Nucleus accumbens (tissue), 56 donors: ENCODE measurements at places on chromosomes 2 and 18.
A peak's percentile ranks its signal among the peaks of the same experiment; 100 is the strongest.

DNA sequence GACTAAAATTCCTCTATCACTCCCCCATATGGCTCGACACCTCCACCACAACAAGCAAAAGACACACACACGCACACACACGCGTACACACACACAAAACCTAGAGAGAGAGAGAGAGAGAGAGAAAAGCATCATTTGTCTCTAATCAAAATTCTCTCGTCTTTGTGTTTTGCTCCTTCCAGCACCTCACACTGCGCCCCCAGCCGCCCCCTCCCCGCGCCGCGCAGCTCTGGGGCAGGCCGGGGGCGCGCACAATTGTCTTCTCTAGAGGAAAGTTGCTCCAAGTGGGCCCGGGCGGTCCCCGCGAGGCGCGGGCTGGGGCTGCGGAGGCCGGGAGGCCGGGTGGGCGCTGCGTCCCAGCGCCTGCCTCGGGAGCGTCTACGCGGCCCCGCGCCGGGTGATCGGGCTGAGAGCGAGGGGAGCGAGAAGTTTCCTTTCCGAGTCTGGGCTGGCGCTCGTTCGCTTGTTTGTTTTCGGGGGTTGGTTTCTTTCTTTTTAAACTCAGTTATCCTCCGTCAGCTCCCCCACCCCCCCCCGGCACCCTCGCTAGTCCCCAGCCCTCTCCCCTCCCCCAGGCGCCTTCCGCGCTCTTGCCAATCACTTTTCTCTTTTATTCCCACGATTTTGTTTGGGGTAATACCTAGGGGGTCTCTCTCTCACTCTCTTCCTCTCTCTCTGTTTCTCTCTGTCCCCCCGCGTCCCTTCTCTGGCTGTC is 4.1 kb downstream of the ZEB2 start:
- peak; percentile 61 for DNase-seq

- no peak for DNase-seq
Measured at GRCh38 chr2:45980161-45980865, 316.9 kb upstream of the EPAS1 start.

DNA sequence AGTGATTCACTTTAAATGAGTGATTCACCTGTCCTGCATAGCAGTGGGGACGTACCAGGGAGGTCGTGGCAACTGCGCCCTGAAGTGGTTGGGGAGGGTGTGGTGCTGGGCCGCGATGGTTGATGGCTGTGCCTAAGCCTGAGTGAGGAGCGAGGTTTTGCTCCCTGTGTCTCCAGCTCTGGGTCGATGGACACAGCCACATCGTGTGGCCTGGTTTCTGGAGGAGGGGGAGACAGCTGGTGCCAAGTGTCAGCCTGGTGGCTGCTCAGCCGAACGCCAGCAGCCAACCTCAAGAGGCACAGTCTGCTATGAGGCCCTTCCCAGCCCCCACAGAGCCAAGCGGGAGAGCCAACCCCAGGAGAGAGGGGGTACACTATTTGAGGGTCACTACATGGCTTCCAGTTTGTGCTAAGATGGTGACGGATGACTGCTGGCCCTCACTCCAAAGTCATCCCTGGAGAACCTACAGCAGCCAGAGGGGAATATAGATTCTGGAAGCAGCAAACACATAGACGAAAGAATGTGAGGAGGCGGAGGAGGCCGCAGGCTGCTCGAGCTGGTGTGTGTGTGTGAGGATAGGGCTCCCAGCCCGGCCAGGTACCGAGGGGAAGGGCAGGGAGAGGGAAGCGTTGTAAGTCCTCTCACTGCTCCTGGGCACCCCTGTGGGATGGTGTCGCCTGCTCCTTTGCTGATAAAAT is 58.6 kb upstream of the OTOF start:
- no peak for DNase-seq

GRCh38 chr2:109180786-109181185 is 51.8 kb downstream of the SH3RF3 start:
- DNase-seq = no peak

DNA sequence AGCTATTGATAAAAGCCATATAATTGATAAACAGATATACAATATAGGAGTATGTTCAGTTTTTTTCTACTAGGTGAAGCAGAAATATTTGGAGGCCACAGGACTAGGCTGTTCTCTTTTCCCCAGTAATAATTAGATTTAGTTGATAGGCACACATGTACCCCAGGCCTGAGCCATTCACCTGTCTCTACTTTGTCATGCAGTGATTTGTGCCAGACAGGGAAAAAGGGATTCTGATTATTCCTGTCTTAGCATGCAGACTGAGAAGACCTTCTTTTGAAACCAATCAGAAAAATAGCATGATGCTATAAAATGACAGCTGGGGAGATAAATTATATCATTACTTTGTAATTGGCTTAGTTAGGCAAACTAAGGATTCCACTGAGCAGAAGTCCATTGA is 94.3 kb downstream of the DOCK10 start:
- DNase-seq = no peak

- no peak for DNase-seq
Measured at GRCh38 chr2:10546975-10547391, 98.9 kb upstream of the ODC1 start.

- no peak for DNase-seq
Measured at GRCh38 chr2:223994562-223995162, 37.4 kb downstream of the MRPL44 start.

GRCh38 chr2:205720451-205720902 is 38.2 kb downstream of the NRP2 start:
- no peak for DNase-seq

DNA sequence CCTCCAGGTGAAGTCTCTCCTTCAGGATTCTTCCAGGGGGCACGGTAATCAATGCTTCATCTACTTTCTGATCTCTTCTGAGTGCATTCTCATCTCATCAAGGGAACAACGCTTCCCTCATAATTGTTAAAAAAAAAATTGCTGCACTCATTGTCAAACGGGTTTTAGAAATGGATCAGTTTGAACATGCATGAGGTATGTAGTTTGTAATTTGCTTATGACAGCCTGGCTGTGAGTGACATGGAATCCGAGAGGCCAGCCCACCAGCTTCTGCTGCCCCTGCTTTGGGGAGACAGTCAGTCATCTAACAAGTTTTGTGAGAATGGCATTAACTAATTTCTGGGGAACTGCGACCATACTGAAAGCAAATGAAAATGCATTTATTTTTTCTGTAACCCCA is 791.9 kb upstream of the SOX11 start:
- no peak for DNase-seq

DNA sequence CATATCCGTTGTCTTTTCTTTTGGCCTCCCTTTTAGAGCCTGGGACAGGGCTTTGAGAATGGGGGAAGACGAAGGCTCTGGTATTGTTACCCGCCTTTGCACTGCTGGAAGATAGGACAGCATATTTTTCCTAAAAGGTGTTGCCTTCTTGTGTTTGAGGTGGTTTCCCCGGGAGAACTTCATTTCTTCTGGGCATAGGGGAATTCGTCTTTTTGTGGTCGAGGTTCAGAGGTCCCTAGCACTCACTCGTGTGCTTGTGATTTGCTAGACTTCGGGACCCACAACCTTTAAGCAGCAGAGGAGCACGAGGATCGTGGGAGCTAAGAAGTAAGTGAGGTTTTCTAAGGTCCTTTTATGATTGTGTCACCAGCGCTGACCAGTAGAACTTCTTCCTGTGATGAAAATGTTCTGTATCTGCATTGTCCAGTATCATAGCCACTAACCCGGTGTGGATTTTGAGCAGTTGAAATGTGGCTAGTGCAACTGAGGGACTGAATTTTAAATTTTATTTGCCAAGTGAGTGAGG is 611 bp downstream of the ZNF512 start:
- no peak for DNase-seq

DNA sequence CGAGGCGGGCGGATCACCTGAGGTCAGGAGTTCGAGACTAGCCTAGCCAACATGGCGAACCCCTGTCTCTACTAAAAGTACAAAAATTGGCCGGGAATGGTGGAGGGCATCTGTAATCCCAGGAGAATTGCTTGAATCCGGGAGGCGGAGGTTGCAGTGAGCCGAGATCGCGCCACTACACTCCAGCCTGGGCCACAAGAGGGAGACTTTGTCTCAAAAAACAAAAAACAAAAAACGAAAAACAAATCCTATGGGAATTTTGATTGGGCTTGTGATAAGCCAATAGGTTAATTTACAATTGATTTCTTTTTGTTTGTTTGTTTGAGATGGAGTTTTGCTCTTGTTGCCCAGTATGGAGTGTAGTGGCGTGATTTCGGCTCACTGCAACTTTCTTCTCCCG is 24.2 kb upstream of the TOGARAM2 start:
- no peak for DNase-seq

DNA sequence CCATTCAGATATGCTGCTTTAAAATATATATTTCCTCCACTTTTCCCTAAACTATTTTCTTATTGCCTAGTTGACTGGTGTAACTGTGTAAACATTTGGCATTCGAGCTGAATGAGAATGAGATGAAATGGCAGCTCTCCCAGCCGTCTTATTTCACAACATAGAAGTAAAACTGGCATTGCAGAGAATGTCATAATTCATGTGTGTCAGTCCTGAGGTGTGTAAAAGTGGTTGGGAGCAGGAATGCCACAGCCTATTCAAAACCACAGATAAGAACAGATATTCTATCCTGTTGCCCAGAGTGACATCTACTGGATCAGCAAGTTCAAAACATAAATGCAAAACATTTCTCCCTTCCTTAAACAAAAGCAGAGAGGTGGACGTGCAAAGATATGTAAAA is 565.5 kb upstream of the CHAC2 start:
- no peak for DNase-seq

DNA sequence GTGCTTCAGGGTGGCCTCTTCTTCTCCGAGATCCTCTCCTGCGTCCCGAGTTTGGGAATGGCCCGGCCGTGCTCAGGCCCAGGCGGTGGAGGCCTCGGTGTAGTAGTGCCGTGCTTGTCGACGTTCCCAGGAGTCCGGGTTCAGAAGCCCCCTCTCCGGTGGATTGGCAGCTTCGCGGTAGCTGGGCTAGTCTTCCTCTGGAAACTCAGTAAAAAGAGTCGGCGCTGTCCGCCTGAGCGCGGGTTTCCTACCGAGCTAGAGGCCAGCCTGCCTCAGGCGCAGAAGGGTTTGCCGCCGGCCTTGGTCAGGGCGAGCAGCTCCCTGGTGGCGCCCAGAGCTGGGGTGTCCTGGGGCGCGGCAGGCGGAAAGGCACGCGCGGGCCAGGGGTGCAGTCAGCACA is 3.2 kb downstream of the RALBP1 start:
- no peak for DNase-seq

- no peak for DNase-seq
Measured at GRCh38 chr2:214651451-214651850, 158.0 kb downstream of the BARD1 start.

GRCh38 chr18:6281874-6282273 is 132.8 kb downstream of the L3MBTL4 start:
- no peak for DNase-seq

- DNase-seq = no peak
Measured at GRCh38 chr2:205290299-205290698, 392.0 kb upstream of the NRP2 start.

DNA sequence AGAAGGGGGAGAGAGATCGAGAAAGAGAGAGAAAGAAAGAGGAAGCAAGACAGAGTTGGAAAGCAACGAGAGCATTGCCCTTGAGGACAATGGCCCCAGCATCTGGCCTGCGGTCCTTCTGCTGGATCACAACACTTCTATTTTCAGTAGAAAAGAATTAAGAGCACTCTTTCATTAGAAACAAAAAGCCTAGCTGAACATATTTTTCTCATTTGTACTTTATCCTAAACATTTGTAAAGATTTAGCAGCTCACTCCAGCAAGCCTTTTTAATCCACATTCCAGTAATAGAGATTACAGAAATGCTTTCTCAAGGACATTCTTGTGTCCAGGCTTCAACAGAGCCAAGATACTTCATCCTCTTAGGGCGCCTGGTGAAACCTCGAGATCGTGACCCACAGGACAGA is 31.6 kb upstream of the AFF3 start:
- DNase-seq = no peak

DNA sequence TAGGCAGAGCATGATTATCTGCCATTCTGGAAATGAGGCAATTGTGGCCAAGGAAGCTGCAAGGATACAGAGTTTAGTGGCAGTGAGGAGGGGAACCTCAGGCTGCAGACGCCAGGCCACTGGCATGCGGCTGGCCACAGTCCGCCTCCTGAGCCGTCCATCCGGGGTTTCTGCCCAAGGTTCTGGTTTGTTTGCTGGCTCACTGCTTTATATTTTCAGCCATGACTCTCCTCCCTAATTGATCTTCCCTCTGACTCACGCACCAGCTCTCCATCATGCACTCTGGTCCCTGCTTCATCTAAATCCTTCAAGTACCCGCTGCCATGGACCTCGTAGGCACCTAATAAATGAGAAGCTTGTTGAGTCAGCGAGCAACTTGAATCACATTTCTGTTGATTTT is 107.8 kb upstream of the REV1 start:
- no peak for DNase-seq

DNA sequence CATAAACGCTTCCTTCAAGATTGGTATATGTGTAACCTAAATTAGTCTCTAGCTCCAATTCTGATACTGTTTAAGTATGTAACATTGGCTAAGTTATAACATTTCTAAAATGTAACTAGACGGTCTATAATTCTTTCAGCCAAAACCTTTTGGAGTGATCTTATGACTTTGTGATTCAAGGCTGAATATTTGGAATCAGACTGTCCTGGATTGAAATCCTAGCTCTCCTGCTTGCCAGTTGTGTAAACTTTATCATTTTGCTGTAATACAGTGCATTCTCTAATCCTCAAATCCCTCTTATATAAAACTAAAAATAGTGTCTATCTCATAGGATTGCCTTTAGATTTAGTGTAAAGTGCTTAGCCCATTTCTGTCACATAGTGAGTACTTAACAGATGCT is 337.2 kb upstream of the KCNJ3 start:
- no peak for DNase-seq

DNA sequence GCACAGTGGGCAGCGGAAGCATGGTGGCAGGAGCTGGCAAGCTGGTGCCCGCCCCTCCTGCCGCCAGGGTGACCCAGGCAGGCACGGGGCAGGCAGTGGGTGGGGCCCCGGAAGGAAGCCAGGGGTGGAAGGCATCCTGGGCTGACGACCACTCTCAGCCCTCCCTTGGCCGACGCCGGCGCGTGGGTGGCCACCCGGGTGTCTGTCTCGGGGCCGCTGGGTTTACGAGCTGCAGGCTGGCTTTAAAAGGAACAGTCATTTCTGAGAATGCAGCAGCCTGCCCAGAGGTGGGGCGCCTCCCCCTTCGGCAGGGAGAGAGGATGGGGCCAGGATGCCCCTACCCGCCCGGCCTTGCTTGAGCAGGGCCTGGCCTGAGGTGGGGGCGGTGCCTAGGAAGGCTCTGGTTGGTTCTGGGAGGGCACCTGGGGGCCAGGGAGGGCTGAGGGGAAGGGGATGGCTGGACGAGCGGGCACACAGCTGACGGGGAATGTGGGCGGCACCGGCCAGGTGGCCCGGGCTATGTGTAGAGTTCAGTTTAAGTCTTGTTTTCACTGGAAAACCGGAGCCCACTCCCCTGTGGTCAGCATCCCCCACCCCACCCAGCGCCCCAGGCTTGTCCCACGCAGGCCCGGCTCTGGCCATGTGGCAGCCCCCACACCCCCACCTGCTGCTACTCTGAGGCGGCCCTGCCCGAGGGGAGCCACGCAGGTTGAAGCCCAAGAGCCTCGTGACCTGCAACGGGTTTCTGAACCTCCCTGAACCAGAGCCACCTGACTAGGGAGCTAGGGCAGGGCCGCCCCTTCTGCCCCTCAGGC is 6.3 kb downstream of the BOK start:
- DNase-seq = no peak
